ENCODE measurements at places on chromosomes 7 and 10.

DNA sequence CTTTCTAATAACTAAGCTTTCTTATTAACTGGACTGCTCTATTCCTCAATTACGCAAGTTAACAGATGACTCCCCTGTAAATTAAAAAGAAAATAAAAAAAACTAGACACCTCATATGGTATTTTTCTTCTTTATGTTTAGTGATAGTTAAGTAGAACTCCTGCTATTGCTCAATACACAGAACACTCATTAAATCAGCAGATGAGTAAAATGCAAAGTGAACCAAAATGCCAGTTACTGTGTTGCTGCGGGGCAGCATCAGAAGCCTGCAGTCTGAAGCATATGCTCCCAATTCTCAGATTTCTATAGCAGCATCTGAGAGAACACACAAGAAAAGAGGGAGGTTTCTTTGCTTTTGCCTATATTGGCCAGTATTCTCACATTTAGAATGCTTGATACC is 28.4 kb downstream of the CDK6 start:
- no peaks in the 10 kb centered on the region for H3K27me3 ChIP-seq
- no peak overlapping the region for H3K27ac ChIP-seq
- H3K36me3 ChIP-seq = peaks cover 8% of the 10 kb centered on the region
- peaks cover 35% of the 10 kb centered on the region for H3K4me1 ChIP-seq
- DNase-seq = no peak
- no peak overlapping the region for H3K4me3 ChIP-seq

GRCh38 chr7:16684935-16685334 is 39.0 kb downstream of the BZW2 start:
- H3K27ac ChIP-seq = peak overlapping the region; percentile 68
- no peaks in the 10 kb centered on the region for H3K4me1 ChIP-seq
- DNase-seq = no peak
- H3K36me3 ChIP-seq = peaks cover 43% of the 10 kb centered on the region

GRCh38 chr7:157580324-157580723 is 243.5 kb downstream of the DNAJB6 start:
- peaks cover 27% of the 10 kb centered on the region for H3K4me1 ChIP-seq
- no peak overlapping the region for H3K4me3 ChIP-seq
- H3K36me3 ChIP-seq = peaks cover 18% of the 10 kb centered on the region
- no peak overlapping the region for H3K27ac ChIP-seq
- H3K27me3 ChIP-seq = no peaks in the 10 kb centered on the region

GRCh38 chr7:127782654-127783559 is 130.9 kb downstream of the SND1 start:
- H3K36me3 ChIP-seq = peaks cover 7% of the 10 kb centered on the region
- no peaks in the 10 kb centered on the region for H3K27me3 ChIP-seq
- H3K27ac ChIP-seq = no peak overlapping the region
- H3K4me3 ChIP-seq = no peak overlapping the region

- H3K4me1 ChIP-seq = peaks cover 6% of the 10 kb centered on the region
- H3K27ac ChIP-seq = no peak overlapping the region
These were observed 823.8 kb upstream of the CELF2 start for GRCh38 chr10:10193848-10194247.

DNA sequence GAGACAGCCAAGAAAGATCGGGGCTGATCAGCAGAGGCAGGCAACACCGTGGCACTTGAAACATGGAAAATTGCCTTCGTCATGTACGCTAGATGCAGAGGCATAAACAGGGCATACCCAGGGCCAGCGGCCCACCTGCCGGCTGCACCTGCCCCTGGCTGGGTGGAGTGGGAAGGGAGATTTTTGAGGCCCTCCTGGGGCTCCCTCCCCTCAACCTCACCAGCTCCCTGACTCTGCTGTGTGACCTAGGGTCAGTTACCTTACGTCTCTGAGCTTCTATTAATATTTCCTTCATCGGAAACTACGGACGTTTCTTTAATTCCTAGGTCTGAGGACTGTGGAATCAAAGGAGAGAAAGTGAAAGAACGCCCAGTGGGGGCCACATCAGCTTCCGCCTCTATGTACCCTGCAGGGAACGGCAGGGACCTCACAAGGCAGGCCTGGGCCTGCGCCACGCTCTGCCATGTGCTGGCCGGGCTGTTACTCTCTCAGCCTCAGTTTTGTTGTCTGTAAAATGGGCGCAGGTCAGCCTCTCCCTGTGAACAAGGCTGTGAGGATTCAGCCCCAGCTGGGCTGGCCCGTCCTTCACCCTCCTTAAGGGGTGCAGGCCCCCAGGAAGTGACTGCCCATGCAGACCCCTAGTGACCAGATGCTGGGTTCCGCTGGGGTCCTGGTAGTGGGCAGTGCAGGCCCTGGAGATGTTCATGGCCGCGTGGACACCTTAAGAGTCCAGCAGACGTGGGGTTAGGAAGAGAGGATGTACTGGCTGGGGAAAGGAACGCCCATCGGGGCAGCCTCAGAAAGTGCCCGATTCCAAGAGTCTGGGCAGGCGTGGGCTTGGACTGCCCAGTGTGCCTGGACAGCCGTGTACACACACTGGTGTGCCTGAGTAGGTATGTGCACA is 22.7 kb downstream of the ELFN1 start:
- peaks cover 16% of the 10 kb centered on the region for H3K4me1 ChIP-seq
- H3K27me3 ChIP-seq = no peaks in the 10 kb centered on the region
- no peak overlapping the region for H3K27ac ChIP-seq
- H3K4me3 ChIP-seq = no peak overlapping the region

GRCh38 chr10:23362069-23362830 is 17.7 kb upstream of the C10orf67 start:
- H3K36me3 ChIP-seq = no peaks in the 10 kb centered on the region
- H3K27me3 ChIP-seq = no peaks in the 10 kb centered on the region
- H3K27ac ChIP-seq = no peak overlapping the region
- no peak for DNase-seq
- H3K4me1 ChIP-seq = no peaks in the 10 kb centered on the region

DNA sequence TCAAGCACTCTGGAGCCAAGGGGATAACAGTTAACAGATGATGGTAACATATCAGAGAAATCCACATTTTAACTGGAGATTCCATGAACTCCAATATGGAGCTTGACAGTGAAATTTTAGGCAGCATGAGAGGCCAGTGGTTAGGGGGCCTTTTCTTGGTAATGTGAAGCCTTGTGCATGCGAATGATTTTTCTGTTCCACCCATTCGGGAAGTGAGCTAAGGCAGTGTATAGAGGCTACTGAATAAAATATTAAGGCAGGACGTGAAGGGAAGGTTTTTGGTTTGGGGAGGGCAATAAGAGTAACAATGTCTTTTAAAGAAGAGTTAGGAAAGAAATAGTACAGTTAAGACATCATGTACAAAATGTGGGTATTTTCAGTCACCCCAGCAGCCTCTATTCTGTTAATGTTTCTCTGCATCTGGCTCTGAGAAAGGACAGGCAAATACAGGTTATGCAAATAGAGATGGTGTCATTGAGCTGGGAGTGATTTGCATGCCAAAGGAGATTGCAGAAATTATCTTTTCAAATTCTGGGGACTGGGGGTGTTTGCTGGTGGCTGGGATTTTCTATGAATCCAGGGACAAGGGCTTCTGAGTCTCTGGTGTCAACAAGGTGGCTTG is 6.8 kb upstream of the TAS2R60 start:
- DNase-seq = no peak
- no peak overlapping the region for H3K4me3 ChIP-seq
- H3K27me3 ChIP-seq = no peaks in the 10 kb centered on the region
- H3K4me1 ChIP-seq = no peaks in the 10 kb centered on the region
- H3K36me3 ChIP-seq = no peaks in the 10 kb centered on the region

Measured in neural crest cell (in vitro differentiated cells).